Choroid plexus epithelial cell (primary cell): ENCODE measurements at places on chromosomes 16 and 17.

DNA sequence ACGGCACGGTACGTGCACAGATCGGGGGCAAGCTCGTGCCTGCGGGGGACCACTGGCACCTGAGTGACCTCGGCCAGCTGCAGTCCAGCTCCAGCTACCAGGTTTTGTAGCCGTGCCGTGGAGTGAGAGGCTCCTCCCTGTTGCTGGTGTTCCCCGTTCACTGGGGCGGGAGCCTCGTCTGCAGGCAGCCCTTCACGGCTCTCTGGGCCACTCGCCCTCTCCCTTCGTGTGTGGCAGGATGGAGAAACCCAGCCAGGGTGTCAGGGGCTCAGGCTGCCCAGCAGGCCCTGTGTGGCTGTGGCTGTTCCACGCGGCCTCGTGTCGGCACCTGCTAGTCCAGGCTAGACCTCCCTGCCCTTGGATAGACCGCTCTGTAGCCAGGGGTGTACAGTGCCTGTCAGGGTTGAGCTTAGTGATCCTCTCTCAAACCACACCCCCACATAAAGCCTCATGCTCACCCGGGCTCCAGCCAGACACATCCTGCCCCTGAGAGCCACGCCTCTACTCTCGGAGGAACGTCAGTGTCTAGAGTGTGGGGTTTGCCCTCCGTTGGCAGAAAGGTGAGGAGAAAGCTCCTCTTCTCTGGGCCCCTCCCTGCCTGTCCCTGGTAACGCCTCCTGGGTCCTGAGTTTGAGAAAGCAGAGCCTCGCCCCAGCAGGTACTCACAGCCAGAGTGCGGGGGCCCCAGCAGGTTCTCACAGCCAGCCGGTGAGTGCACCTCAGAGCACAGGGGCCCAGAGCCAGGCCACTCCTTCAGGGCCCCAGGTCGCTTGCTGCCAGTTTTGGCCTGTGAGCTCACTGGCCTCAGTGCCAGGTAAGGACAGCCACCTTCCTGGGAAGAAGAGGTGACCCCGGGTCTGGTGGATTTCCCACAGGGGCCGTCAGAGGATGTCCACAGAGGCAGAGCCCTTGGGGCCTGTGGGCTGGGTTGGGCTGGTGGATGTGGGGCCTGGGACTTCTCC lies 27.7 kb downstream of the NME3 start:
- no peak for DNase-seq

DNA sequence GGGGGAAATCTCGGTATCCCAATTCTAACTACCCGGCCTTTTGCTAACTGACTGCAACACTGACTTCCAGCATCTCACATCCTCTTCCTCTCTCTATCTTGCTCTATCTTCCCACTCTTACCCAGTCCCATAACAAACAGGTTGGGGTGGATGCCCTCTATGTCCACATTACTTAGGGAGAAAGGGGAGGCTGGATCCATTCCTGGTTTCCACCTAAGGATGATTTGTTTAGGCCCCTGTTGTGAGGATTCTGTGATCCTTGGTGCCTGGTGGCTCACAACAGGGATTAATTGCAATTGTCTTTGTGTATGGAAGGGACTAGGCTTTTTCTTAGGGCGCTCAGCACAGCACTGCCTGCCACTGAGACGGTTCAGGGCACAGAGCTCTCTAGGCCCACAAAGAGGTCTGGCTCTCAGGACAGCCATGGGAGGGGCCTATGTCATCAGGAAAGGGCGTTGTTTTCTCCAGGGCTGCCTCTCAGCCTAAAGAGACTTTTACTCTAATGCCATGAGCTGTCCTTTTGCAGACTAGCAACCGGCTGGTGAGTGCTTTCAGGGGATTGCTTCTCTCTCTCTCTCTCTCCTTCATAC lies 612.1 kb upstream of the SALL1 start:
- DNase-seq: no peak

GRCh38 chr16:54110016-54110981 lies 176.3 kb downstream of the IRX3 start:
- DNase-seq: no peak

DNA sequence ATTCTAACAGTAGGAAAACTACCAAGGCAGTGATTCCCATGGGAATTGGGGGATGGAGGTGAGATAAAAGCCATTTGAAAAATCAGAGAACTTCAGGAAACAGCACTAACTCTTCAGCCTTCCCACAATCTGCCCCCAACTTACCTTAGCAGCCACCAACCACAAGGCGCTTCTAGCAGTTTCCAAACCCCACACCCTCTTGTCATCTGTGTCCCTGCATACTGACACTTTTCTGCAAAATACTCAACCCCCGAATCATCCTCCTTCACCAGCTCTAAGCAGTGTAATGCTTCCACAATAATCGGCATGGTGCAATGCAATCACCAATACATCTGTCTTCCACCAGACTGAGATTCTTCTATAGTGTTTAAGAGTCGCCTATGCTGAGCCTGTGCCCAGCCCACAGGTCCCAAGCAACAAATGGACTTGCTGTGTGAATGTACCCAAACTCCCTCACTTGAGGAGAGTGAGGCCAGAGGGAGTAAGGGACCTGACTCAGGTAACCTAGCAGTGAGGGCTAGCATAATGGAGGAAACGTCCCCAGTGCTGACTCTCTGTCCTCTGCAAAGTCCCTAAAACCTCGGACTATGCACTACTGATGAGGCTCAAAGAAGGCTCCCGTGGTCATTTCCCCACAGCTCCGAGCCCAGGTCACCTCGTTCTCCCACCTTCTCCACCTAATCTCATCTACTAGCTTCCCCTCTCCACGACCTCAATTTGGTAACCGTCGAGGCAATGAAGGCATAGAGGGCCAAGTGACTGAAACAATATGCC lies 943 bp downstream of the DYNC1LI2 start:
- peak; percentile 14 for DNase-seq

GRCh38 chr17:38320482-38320881 lies 23.3 kb downstream of the GPR179 start:
- DNase-seq: no peak

GRCh38 chr17:37719866-37720265 lies 25.0 kb downstream of the HNF1B start:
- no peak for DNase-seq

GRCh38 chr16:14041164-14041563 lies 30.0 kb upstream of the MRTFB start:
- DNase-seq: no peak

- DNase-seq: no peak
Observed at GRCh38 chr17:11779892-11780291, 181.6 kb downstream of the DNAH9 start.

- peak; percentile 64 for DNase-seq
Observed at GRCh38 chr16:11016993-11017392, 72.6 kb downstream of the CLEC16A start.

- no peak for DNase-seq
Observed at GRCh38 chr16:52572656-52573055, 25.7 kb upstream of the TOX3 start.

- DNase-seq: no peak
Observed at GRCh38 chr16:17205279-17206211, 265.2 kb downstream of the XYLT1 start.

DNA sequence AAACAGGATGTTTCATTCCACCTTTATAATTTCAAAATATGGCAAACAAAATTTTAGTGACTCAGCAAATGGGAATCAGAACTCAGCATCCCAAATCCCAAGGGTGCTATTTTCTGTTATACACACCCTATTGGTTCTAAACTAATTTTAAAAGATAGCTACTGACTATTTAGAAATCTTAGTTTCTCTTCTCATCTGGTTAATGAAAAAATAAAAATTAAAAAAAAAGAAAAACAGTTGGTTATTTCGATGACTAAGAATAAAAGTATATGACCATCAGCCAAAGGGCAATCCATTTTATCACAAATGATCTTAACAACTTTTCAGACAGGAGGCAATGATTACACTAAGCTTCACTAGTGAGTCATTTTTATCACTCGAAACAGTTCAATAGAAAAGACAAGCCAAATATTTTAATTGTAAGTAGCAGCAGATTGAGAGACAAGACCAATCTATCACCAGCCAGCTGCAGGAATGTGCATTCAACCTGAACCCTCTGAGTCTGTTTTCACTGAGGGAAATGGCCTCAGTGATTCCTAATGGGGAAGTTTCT lies 15.2 kb downstream of the PHLPP2 start:
- DNase-seq: peak; percentile 37

- no peak for DNase-seq
Observed at GRCh38 chr16:9860876-9861275, 321.4 kb downstream of the GRIN2A start.

- no peak for DNase-seq
Observed at GRCh38 chr16:87126403-87127025, 190.7 kb downstream of the C16orf95 start.

DNA sequence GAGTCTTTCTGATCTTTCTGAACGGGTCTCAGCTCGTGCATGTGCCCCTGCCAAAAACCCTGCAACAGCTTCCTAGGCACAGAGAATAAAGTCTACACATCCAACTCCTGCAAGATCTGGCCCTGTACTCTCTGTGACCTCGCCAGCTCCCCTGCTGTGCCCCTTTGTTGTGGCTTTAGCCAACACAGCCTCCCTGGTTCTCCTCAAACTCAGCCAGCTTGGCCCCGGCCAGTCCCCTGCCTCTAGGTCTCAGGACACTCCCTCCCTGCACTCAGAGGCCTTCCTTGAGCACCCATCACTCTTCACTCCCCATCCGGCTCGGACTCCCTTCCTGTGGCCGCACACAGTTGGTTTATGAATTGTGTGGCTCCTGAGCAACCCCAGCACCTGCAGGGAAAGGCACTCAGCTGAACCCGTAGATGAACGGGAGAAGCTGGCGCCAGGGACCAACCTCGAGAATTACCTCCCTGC lies 1.4 kb downstream of the CEP131 start:
- DNase-seq: no peak

DNA sequence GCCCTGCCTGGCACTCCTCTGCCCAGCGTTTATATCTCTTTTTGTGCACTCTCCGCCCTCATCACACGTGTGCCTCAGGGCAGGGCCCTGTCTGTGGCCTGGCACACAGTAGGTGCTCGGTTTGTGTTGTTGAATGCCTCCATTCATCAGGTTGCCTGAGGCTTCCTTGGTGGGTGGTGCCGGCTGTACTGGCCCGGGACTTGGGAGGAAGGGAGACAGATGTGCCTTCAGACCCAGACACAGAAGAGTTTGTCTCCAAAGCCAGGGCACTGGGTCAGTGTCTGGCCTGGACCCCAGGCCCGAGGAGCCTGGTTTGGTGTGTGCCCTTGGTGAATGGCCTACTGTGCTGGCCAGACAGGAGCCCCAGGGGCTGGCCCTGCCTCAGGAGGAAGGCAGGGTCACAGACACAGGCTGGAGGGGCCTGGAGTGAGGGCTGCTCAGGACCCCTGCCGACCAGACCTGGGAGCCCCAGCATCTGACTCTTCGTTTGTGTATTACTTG lies 71.6 kb downstream of the RAI1 start:
- DNase-seq: no peak

DNA sequence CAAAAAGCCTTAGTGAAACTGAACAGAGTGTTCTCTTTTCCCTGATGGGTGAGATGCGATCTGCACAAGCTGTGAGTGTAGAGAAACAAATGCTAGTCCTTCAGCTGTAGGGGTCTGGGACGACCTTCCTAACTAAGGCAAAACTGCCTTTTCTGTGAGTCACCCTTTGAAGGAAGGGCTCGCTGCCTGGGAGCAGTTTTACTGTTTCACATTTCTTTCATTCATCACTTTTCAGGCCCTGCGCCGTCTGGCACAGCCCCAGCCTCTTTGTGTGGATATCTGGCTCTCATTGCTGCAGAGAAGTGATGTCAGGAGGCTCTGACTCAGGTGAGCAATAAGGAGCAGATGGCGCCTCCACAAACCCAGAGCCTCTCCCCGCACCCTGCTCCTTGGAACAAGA lies 57.4 kb downstream of the HS3ST3A1 start:
- DNase-seq: peak; percentile 99

DNA sequence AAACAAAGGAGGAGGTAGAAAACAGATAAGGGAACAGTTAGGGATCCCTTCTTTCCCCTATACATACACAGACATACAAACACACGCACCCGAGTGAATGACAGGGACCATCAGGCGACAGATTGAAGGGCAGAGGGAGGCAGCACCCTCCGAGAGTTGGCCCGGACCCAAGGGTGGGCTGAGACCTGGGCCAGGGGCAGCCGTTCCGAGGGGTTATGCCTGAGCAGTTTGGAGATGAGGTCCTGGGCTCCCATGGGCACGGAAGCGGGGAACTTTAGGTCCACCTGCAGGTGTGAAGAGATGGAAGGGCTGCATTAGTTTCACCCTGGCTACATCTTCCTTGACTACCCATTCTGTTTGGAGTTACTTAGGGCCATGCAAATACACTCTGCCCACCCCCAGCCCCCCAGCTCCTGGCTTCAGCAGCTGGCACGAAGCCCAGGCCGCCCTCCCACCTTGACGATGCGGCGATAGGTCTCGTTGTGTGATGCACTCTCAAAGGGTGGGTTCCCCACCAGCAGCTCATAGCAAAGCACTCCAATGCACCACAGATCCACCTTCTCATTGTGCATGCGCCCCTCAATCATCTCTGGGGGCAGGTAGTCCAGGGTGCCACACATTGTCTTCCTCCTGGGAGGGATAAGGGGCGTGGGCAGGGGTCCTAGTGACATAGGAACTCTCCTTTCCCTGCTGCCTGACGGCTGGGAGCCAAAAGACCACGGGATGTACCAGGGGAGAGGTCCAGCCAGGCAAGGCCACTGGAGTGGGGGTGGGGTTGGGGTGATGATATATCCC lies 5.4 kb downstream of the AURKB start:
- no peak for DNase-seq

DNA sequence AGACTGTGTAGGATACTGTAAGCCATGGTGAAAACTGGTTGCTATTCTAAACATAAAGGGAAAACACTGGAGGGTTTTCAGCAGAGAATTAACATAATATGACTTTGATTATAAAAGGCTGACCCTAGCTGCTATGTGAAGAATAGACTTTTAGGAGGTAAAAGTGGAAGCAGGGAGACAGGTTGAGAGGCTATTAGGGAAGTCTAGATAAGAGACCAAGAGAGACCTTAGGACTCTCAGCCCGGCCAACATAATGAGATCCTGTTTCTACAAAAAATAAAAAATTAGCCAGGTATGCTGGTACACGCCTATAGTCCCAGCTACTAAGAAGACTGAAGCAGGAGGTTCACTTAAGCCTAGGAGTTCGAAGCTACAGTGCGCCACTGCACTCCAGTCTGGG lies 393.2 kb upstream of the PMFBP1 start:
- no peak for DNase-seq

DNA sequence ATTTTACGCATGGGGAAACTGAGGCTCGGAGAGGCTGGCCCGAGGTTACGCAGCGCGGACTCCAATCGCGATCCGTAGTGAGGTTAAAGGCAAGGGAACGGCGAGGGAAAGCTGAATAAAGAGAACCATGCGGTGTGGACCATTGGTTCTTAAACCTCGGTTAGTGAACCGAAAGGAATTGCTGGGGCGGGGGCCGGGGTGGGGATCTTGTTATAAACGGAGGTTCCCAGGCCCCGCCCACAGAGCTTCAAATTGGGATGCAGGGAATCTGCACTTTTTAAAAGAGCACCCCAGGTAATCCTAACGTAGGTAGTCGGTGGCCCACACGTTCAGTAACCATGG lies 524 bp downstream of the IQCK start:
- DNase-seq: peak; percentile 31
